Muscle of leg (tissue), 16 donors: ENCODE measurements at places on chromosomes 7 and 10. TPM values are rescaled to one million over a fixed set of nuclear protein-coding genes. Genes with fewer than 3 reads are reported as not detected.

GRCh38 chr7:49119706-49120105 lies 195.4 kb downstream of the CDC14C start:
- no peak overlapping the region for H3K4me3 ChIP-seq
- H3K4me1 ChIP-seq, result no peaks in the 10 kb centered on the region
- H3K27ac ChIP-seq, result no peak overlapping the region
- DNase-seq, result no peak
- no peaks in the 10 kb centered on the region for H3K27me3 ChIP-seq
- no peaks in the 10 kb centered on the region for H3K36me3 ChIP-seq

DNA sequence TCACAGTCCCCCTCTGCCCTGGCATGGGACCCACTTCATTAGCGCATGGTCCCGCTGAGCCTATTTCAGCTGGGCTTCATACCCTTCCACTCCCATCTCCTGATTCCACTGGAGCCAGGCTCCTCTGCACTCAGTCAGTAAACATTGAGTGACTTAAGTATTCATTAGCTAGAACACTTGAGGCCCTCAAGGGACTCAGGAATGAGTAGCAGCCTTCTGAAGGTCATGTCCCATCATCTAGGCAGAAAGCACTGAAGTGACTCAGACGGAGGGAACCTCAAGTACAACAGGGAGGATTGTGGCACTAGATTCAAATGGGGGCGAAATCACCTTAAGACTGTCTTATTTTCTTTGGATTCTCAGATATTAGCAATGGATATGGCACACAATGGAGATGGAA lies 186.6 kb upstream of the INHBA start:
- H3K4me1 ChIP-seq, result peaks cover 48% of the 10 kb centered on the region
- no peak for DNase-seq
- H3K27me3 ChIP-seq, result no peaks in the 10 kb centered on the region

- peaks cover 22% of the 10 kb centered on the region for H3K4me1 ChIP-seq
- H3K27me3 ChIP-seq, result no peaks in the 10 kb centered on the region
- H3K36me3 ChIP-seq, result no peaks in the 10 kb centered on the region
- no peak overlapping the region for H3K27ac ChIP-seq
Measured at GRCh38 chr7:2864999-2865670, 21.0 kb upstream of the GNA12 start.

The UBN2 gene
- total RNA-seq, result 9.3 TPM

GRCh38 chr10:78414380-78414779 lies 380.7 kb downstream of the RPS24 start:
- no peak overlapping the region for H3K4me3 ChIP-seq
- DNase-seq, result no peak
- no peaks in the 10 kb centered on the region for H3K36me3 ChIP-seq
- no peaks in the 10 kb centered on the region for H3K27me3 ChIP-seq

DNA sequence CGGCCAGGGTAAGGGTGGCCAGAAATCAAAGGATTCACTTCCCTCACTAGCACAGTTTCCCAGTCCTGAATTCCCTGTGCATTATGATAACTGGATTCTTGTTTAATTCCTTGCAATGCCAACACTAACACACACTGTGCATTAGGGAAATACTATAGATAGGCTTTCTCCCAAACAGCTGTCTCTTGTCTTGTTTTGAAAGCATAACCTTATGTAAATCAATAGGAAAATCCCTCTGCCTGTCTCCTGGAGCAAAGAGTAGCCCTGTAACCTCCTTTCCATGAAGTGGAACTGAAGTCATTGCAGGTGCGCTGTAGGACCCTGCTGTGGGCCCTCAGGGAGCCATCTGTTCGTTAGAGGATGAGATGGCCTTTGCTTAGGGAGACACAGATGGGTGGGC lies 82.8 kb upstream of the FAM171A1 start:
- DNase-seq, result no peak
- peaks cover 6% of the 10 kb centered on the region for H3K27me3 ChIP-seq
- H3K36me3 ChIP-seq, result no peaks in the 10 kb centered on the region

The SEMA3D gene
- 19.8 TPM for total RNA-seq

- H3K36me3 ChIP-seq, result no peaks in the 10 kb centered on the region
- H3K27me3 ChIP-seq, result no peaks in the 10 kb centered on the region
- DNase-seq, result no peak
- no peak overlapping the region for H3K27ac ChIP-seq
Measured at GRCh38 chr10:94018107-94018506, 24.4 kb downstream of the PLCE1 start.

GRCh38 chr10:121654021-121654545 lies 55.8 kb upstream of the FGFR2 start:
- no peaks in the 10 kb centered on the region for H3K4me1 ChIP-seq
- peaks cover 5% of the 10 kb centered on the region for H3K27me3 ChIP-seq
- no peak overlapping the region for H3K27ac ChIP-seq
- DNase-seq, result no peak
- H3K4me3 ChIP-seq, result no peak overlapping the region

The CPA2 gene
- 0.44 TPM for total RNA-seq

GRCh38 chr10:4460267-4460666 lies 365.7 kb upstream of the AKR1E2 start:
- H3K27me3 ChIP-seq, result no peaks in the 10 kb centered on the region
- H3K4me3 ChIP-seq, result no peak overlapping the region
- no peaks in the 10 kb centered on the region for H3K4me1 ChIP-seq
- no peak for DNase-seq
- H3K27ac ChIP-seq, result no peak overlapping the region

GRCh38 chr7:20218279-20218678 lies 1.1 kb upstream of the MACC1 start:
- no peaks in the 10 kb centered on the region for H3K36me3 ChIP-seq
- no peak for DNase-seq
- no peak overlapping the region for H3K27ac ChIP-seq
- no peak overlapping the region for H3K4me3 ChIP-seq

The KNDC1 gene
- 2.7 TPM for total RNA-seq

The GPR37 gene
- 16.9 TPM for total RNA-seq

The HKDC1 gene
- 0.04 TPM for total RNA-seq

DNA sequence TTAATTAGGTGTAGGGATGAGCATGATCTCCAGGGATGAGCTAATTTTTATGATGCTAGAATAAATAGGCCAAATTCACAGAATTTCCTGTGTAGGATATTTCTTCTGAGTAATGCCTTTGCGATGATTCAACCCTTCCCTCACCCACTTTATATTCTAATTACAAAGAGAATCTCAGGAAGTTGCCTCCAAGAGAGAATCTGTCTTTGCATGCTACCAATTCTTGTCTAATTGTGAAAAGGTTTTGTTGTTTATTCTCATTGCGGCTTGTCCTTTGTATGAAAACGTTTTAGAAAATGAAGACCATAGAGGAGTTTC lies 6.3 kb downstream of the C7orf57 start:
- no peak overlapping the region for H3K27ac ChIP-seq
- DNase-seq, result no peak
- peaks cover 10% of the 10 kb centered on the region for H3K27me3 ChIP-seq

The NODAL gene
- 0.04 TPM for total RNA-seq

The NUP205 gene
- total RNA-seq, result 37.2 TPM

- H3K4me1 ChIP-seq, result peaks cover 2% of the 10 kb centered on the region
- H3K27ac ChIP-seq, result no peak overlapping the region
- H3K4me3 ChIP-seq, result no peak overlapping the region
Measured at GRCh38 chr10:86857128-86857721, 100.2 kb downstream of the MMRN2 start.

DNA sequence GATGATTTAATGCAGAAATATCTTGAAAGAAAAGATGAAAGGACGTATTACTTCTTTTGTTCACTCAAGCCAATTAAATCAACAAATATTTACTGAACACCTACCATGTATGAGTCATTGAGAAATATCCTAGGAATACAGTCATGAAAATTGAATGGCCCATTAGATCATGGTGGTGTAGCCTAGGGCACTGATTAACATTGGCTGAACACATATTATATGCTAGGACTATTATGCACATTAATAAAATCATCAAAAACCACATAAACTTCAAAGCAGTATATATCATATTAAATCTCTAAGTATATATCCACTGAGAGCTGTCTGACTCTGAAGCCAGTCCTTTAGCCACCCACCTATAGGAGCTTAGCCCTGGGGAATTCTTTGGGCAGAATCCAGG lies 41.8 kb downstream of the FAM204A start:
- peaks cover 2% of the 10 kb centered on the region for H3K27me3 ChIP-seq
- H3K4me1 ChIP-seq, result no peaks in the 10 kb centered on the region
- H3K27ac ChIP-seq, result no peak overlapping the region
- DNase-seq, result no peak

DNA sequence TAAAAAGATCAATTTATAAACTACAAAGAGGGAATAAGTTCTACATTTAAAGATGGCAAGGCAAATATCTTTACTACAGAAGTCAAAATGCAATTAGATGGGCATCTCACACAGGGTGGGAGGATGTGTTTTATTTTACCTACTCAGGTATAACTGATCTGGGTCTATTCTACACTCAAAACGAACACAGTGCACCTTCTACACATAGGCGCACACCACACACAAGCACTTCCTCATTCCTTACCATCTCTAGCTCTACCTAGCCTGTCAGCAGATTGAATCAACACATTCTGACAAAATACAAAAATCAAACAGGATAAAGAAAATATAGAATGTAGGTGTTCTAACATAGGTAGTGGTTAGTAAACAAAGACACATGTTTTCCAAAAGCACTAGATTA lies 64.8 kb downstream of the SGCE start:
- DNase-seq, result no peak
- H3K4me3 ChIP-seq, result no peak overlapping the region
- H3K27me3 ChIP-seq, result no peaks in the 10 kb centered on the region
- H3K27ac ChIP-seq, result no peak overlapping the region

DNA sequence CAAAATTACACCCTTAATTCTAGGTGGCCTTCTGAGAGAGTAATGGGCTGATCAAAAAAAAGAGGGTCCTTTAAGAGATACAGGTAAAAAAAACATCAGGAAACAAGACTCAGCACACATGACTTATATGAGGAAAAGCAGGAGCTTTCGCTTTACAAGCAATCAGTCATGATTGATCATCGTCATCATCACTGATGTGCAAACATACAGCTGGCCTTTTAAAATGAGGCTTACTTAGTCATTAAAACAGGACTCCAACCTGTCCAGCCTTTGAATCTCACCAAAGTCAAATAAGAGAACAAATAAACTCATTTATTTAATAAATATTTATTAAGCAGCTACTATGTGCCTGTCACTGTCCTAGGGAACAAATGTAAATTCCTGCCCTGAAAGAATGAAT lies 255.3 kb downstream of the SKAP2 start:
- no peak overlapping the region for H3K4me3 ChIP-seq
- no peaks in the 10 kb centered on the region for H3K36me3 ChIP-seq
- DNase-seq, result no peak
- H3K4me1 ChIP-seq, result no peaks in the 10 kb centered on the region
